ENCODE measurements at places on chromosomes 3 and 15.

DNA sequence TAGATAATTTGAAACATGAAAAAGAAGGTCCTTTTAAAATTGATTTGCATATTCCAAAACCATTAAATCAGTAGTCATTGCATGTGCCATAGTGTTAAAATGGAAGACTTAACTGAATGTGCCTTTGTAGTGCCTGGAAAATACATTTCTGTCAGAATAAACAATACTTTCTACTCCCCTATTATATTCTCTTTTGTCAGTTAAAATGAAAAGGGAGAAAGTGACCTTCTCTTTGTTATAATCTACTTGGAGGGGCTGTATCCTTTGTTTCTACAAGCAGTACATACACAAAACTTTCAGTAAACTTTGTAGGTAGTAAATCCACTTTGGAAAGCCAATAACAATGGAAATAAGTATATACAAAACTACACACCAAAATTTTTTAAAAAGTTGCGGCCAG lies 189.5 kb downstream of the NLGN1 start:
- DNase-seq, result no peak

DNA sequence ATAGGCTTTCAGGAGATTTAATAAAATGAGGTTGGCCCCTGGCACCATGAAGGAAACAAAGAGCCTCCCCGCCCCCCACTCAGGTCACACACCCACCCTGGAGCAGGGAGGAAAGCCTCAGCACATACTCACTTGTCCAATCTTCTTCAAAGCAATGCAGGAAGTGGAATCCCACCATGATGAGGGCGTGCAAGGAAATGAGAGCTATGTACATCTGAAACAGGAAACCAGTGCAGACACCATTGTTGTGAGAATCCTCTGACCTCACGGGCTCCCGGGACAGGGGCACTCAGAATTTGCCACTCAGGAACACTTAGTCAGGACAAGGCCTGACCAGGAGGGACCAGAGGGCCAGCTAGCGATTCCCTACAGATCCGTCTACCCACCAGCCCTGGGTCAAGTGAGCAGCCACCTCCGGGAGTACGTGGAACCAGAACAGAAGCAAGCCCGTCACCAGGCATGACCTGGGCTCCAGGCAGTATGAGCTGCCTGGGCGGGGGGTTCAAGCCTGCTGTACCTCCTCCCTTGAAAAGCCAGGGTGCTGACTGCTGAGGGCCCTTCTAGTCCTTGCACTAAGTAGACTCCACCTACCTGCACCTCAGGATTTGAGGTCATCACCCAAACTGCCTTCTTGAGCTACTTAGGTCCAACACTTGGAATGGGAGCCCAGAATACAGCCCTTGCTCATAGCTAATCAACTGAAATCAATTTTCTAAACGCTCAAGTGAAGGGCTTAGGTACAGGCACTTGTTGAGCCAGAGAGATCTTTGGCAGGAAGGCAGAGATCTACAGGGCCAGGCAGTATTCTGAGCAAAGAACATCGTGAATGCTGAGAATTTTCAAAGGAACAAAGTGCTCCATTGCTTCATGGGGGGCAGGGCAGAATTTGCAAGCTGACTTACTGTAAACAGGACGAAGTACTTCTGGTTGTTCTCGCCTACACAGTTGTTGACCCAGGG lies 42.7 kb downstream of the ZDHHC3 start:
- DNase-seq, result no peak

DNA sequence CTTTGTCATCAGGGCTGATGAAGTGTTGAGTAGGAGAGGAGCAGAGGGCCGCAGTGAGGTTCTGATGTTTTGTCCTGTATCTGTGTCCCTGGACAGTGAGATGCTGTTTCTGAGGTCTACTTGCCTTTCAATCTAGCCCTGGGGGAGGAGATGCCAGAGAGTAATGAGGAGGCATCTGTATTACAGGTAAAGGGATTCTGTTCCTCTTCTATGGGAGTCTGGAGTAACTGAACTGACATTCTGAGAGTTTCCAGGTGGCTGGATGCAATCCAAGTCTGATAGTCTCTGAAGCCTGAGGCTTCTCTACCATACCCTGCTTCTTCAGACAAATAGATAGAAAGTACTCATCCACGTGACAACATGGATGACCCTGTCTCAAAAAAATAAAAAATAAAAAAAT lies 60.9 kb downstream of the IL12A start:
- DNase-seq, result no peak

DNA sequence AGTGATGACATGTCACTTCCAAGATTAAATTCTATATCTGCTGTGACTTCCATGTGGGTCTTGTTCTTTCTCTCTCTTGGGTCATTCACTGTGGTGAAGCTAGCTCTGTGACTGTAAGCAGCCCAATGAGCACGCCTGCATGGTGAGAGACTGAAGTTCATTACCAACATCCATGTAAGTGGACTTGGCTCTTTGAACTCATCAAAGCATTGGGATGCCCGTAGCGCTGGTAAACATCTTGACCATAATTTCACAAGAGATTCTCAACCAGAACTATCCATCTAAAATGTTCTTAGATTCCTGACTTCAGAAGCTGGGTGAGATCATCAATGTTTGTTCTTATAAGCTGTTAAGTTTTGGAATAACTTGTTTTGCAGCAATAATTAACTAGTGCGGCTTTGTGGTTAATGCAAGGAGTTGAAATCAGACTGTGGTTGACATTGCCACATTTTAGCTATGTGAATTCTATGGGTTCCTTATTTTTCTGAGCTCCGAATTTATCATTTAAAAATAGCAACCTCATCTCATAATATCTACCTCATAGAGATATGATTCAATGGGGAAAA lies 31.6 kb upstream of the LRRC3B start:
- DNase-seq, result no peak

GRCh38 chr3:63976161-63976871 lies 47.0 kb downstream of the PSMD6 start:
- no peak for DNase-seq

DNA sequence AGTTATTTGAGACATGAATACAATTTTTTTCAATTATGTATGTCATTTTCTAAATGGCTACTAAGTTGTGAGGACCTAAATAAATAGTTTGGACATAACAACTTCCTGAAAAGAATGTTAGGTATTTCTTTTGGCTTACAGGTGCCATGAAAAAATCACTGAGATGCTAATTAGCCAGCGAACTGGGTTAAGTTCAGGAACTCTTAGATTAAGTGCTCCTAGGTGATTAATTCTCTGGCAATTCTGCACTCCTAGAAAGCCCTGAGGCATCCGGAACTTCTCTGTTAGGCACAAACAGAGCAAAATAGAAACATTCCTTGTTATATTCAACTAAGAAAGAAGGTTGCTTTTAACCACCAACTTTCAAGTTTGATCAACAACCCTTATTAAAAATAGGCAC lies 192.3 kb downstream of the STAG1 start:
- no peak for DNase-seq

- no peak for DNase-seq
Measured at GRCh38 chr3:25372167-25372566, 55.9 kb upstream of the RARB start.

- no peak for DNase-seq
Measured at GRCh38 chr3:51670053-51670822, 814 bp upstream of the TEX264 start.

- no peak for DNase-seq
Measured at GRCh38 chr15:85475711-85476110, 95.3 kb downstream of the AKAP13 start.

DNA sequence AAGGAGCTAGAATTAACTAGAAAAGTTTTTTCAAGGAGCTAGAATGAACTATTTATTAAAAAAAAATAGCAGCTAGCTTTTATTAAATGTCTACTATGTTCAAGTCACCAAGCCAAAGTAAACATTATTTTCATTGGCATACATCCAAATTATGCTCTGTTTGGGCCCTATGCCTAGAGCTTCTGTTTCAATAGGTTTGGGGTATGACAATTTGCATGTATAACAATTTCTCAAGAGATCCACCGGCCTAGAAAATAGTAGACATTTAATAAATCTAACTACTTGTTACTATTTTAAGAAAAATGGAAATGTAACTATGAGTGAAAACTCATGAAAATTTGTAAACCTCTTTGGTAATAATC lies 8.0 kb downstream of the GABRR3 start:
- no peak for DNase-seq

GRCh38 chr15:90046911-90047392 lies 45.8 kb downstream of the ZNF710 start:
- DNase-seq, result peak; percentile 29

DNA sequence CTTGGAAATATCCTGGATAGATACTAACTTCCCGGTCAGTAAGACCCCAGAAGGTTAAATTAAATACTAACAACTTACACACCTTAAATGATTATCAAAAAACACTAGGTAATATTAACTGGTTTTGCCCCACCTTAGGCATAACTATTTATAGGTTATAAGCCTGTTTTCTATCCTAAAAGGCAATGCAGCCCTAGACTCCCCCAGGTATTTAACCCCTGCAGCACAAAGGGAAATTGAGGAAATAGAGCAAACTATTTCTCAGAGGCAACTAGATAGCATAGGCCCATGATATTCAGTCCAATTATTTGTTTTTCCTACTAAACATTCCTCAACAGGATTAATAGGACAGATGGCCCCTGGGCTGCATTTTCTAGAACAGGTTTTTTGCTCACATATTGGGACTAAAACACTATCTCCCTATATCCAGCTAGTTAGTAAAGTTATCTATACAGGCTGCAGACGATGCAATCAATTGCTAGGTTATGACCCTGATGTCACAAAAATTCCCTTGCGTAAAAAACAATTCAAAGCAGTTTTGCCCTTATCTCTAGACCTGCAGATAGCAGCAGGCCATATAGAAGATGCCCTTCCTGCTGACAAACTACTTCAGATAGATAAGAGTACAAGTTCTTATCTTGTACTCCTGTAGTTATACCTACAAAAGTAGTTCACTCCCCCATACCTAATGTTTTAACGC lies 221.3 kb downstream of the DTWD1 start:
- no peak for DNase-seq

DNA sequence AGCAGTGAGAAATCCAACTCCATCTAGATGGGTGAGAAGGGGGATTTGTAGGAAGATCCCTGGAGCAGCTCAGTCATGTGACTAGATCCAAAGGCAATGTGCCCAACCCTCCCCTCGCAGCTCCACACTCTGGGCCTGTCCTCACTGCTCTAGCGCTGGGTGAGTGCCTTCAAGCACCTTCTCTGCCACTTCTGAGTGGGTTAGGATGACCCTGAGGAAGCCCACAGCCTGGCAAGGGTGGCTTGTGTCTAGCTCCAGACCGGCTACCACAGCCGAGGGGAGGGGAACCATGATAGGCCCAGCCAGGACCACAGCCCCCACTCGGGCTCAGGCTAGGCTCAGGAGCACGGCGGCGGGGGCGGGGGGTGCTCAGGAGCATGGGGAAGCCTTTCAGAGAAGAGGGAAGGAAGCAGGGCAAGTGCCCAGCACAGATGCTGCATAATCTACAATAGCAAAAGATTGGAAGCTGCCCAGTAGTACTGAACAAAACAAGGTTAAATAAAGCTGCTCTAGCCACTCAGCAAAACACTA lies 1.7 kb downstream of the SPATA12 start:
- no peak for DNase-seq

DNA sequence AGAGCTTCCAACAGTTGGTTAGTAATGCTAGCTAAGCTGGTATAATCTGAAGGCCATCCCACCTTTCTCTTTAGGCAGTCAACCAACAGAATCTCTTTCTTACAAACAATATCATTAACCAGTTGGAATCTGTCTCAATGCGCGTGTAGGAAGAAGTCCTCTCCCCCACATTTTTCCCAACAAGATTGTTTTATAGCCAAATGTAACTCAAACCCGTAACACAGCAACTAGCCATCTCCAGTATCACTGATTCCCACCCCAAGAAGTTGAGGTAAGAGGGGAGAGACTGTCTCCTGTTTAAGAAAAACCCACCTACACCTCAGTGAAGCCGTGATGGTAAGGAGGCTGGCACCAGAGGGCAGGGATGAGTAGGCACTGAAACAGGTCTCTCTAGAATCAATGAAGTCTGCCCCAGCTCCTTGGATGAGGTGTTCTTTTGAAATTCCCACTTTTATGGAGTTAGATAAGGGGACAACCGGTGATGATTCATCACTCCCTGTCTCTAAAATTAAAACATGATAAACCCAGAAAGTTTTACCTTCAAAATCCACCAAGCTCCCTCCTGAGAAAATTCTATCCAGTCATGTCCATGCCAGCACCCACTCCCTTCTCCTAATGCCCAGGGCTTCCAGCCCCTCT lies 30.9 kb downstream of the CDC25A start:
- DNase-seq, result no peak

DNA sequence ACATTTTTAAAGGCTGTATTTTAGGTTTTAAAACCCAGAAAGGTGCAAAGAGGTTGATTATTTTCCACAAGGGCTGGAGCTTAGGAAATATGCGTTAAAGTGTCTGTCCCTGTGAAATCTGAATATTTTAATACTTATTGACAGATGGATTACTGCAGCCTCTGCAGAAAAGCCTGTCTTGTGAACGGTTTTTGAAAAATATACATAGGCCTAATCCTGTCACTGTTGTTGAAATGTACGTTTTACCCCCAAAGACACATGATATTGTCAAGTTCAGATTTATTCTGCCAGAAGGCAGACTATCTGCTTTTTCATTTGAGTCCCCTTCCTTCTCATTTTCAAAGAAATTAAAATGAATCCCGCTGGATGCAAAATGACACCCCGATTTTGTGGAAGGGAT lies 2.2 kb upstream of the BCL6 start:
- no peak for DNase-seq

DNA sequence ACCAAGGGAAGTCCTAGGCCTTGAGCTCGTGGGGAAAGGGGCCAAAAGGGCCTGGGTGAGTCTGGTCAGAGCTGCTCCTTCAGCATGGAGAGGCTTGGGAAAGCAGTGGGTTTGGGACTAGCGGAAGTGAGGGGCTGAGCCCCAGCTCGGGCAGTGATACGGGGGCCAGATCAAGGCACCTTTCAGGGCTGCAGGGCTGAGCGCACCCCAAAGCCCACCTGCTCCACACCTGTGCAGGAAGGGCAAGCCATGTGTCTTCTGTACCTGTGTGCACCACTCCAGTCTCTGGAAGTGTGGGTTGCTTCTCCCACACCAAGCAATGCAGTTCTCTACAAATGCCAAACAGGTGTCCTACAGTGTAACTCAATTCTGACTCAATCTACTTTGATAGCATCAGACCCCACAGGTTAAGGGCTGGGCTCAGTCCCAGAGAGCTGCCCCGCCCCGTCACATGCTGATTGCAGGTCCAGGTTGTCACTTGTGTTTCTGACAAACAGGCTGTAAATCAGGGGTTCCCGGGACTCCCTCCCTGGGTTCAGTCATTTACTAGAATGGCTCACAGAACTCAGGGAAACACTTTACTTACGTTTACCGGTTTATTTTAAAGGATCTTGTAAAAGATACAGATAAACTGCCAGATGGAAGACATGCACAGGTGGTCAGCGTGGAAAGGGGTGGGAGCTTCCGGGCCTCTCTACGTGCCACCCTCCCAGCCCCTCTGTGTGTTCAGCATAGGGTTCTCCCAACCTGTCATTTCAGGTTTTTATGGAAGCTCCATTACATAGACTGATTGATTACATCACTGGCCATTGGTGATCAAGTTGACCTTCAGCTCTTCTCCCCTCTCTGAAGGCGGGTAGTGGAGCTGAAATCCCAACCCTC lies 28.8 kb upstream of the KLF13 start:
- no peak for DNase-seq

All from GM12864 (cell line).